ENCODE measurements at places on chromosomes 12 and 14. TPM values are rescaled to one million over a fixed set of nuclear protein-coding genes. Genes with fewer than 3 reads are reported as not detected.

GRCh38 chr14:37437490-37437889 is 157.6 kb downstream of the FOXA1 start:
- DNase-seq = no peak

DNA sequence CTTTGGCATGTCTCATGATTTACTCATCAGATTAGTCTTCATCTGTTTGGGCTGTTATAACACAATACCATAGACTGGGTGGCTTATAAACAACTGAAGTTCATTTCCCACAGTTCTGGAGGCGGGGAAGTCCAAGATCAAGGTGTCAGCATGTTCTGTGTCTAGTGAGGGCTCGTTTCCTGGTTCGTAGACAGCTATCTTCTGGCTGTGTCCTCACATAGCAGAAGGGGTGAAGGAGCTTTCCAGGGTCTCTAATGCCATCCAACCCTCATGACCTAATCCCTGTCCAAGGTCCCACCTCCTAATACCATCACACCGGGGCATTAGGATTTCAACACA is 30.8 kb upstream of the NRDE2 start:
- no peak for DNase-seq

DNA sequence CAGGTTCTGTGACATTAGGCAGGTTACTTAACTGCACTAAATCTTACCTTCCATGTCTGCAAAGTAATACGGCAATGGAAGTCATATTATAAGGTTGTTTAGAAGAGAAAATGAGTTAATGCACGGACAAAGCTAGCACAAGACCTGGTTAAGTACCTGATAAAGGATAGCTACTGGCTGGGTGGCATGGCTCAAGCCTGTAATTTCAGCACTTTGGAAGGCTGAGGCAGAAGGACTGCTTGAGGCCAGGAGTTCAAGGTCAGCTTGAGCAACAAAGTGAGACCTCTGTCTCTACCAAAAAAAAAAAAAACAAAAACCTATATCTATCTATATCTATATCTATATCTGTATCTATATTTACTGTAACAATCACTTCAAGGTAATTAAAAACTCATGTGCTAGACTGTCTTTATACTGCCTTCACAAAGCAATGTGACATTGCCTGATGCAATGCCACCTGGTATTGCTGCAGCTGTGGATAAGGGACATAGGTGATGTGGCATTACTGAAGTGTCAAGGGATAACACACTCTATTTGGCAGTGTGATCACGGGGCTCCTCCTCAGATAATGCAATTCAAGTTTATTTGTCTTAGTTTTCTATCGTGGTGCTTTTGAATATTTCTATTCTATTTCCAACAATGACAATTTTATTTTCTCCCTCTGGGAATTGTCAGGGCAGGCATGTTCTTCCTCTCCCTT is 107.1 kb downstream of the PAX9 start:
- no peak for DNase-seq

DNA sequence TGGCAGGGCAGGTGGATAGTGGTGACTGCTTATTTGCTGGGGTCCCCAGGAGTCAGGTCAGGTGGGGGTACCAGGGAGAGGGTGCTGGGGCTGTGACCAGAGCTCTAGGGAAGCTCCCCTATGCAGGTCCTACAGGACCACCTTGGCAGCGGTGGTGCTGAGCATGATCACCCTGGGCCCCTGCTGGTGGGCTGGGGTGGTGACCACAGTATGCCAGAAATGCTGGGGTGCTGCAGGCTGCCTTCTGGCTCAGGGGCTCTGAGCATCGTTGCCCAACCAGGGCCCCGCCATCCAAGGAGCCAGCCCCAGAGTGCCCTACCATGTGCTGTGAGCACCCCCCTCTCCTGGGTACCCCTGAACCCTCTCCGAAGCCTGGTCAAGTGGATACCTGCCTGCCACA is 17.5 kb upstream of the NUDT14 start:
- DNase-seq = no peak

- no peak for DNase-seq
Measured at GRCh38 chr12:12508612-12509011, 54.1 kb downstream of the DUSP16 start.

GRCh38 chr14:78840898-78841297 is 670.7 kb downstream of the NRXN3 start:
- no peak for DNase-seq

- no peak for DNase-seq
Measured at GRCh38 chr12:48003226-48004052, 837 bp downstream of the COL2A1 start.

DNA sequence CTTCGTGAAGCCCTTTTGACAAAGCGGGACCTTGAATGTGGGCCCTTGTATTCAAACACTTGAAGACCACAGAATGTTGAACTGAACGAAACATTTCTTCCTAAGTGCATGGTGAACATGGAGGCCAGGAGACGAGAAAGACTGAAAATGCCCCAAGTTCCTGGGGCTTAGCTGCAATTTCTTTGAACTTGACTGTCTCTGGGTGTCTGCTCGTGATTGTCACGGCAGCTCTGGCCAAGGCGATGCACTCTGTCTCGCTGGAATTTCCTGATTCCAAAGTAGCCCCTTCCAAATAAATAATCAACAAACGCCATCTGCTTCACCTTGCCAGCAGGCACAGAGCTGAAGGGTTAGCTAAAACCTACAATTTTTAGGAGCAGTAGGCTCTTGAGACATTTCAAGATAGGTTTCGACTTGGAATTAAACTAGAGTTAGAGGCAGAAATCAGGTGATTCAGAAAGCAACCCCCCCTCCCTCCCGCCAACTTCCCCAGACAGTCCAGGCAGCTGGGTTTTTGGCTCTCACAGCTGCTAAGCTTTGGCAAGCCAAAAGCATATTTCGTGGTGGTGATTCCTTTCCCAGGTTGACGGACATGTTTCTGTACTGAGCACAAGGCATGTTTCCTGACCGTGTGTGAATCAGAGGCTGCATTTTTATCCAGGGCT is 13.5 kb upstream of the IRF2BPL start:
- DNase-seq = no peak

The GYS2 gene
- total RNA-seq = not detected

The OAS1 gene
- 14.2 TPM for total RNA-seq

The TROAP gene
- total RNA-seq = 19.6 TPM

The AHNAK2 gene
- total RNA-seq = 91.8 TPM
